ENCODE measurements at places on chromosomes 4 and X. TPM values are rescaled to one million over a fixed set of nuclear protein-coding genes. Genes with fewer than 3 reads are reported as not detected.

The WNK3 gene
- 0.13 TPM for total RNA-seq

The REST gene
- 45.2 TPM for total RNA-seq

The TCEAL3 gene
- 3.9 TPM for total RNA-seq

The HTN1 gene
- not detected for total RNA-seq

The MAGEB17 gene
- total RNA-seq = not detected

The DGKK gene
- total RNA-seq = not detected

The FAM9C gene
- total RNA-seq = not detected
